RPMI7951 (cell line): ENCODE measurements at places on chromosomes 2 and 18. TPM values are rescaled to one million over a fixed set of nuclear protein-coding genes. Genes with fewer than 3 reads are reported as not detected.

MYOM1 gene
- total RNA-seq = 0.10 TPM in 1 of 2 replicates, not detected in the other

DNA sequence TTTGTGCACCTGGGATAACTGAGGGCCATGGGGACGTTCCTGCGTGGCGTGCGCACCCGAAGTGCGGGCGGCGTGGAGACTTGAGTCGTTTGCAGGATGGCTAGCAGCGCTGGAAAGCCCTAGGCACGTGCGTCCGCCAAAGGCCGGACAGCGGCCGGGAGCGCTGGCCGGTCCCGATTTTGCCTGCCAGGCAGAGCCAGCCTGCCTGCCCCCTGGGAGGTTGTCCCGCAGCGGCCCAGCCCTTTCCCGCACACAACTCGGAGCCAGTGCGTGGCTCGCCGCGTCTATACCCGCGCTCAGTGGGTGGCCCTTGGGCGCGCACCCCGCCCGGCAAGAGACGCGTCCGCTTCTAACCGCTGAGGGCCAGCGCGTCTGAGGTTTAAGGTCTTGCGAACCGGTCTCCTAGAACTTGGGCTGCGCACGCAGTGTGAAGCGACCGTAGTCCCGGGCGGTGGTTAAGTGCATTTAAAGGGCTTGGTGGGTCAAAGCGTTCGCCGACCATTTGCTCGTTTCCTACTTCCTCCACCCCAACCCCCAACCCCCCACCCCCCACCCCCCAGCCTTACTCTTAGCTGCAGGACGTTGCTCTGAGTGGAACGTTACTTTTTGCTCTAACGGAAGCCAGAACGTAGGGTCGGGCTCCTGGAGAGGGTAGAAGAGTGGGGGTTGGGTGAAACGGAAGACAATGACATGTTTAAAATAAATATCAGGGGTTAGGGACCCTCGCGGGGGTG, 627 bp downstream of the CDCA7 start:
- DNase-seq = peak; percentile 72

PPP1R1C gene
- total RNA-seq = 3.1 and 4.2 TPM in 2 replicates

GRCh38 chr2:203261326-203262159, 22.7 kb downstream of the CYP20A1 start:
- DNase-seq = no peak

- DNase-seq = peak; percentile 2
Observed at GRCh38 chr2:173441222-173441621, 86.5 kb downstream of the CDCA7 start.

NT5C1B gene
- total RNA-seq = not detected in 2 replicates

GRCh38 chr2:182280118-182280517, 146.7 kb downstream of the PDE1A start:
- no peak for DNase-seq

- DNase-seq = no peak
Observed at GRCh38 chr2:223044092-223044836, 7.7 kb upstream of the KCNE4 start.

C2orf78 gene
- total RNA-seq = not detected in 2 replicates

DNA sequence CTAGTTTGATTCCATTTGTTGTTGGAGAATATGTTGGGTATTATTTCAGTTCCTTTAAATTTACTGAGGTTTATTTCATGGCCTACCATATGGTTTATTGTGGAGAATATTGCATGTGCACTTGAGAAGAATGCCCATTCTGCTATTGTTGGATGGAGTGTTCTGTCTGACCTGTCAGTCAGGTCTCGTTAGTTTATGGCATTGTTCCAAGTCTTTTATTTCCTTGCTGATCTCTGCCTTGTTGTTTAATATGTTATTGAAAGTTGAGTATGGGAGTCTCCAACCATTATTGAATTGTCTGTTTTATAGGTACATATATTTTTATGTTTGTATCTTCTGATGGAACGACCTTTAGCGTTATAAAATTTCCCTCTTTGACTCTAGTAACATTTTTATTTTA, 86.3 kb downstream of the PTPN4 start:
- no peak for DNase-seq

RRM2 gene
- 134 and 144 TPM in 2 replicates for total RNA-seq

HOXD9 gene
- total RNA-seq = 1.4 TPM in 2 replicates

GRCh38 chr18:79389689-79390088, 6.0 kb upstream of the NFATC1 start:
- no peak for DNase-seq

TMEM169 gene
- 2.2 and 2.9 TPM in 2 replicates for total RNA-seq

LHCGR gene
- not detected in 2 replicates for total RNA-seq

- DNase-seq = peak; percentile 82
Observed at GRCh38 chr18:23237524-23238151, 102.4 kb downstream of the CABLES1 start.

GRCh38 chr2:10016802-10017258, 26.5 kb upstream of the KLF11 start:
- DNase-seq = no peak

DNA sequence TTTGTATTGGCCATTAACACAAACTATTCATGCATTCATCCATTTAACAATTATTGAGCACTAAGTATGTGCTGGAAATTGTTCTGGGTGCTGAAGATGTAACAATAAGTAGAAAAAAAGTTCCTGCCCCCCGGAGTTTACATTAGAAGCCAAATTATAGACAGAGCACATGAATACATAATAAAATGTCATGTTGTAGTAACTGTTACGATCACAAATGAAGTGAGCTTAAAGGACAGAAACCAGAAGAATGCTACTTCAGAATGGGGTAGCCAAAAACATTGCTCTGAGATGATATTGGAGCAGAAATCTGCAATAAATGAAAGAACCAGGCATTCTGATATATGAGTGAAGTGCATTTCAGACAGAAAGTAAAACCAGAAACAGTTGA, 256.0 kb upstream of the SETBP1 start:
- no peak for DNase-seq

COL4A3 gene
- 0.29 and 1.2 TPM in 2 replicates for total RNA-seq

GRCh38 chr2:83516503-83516902, 942.6 kb downstream of the SUCLG1 start:
- DNase-seq = no peak

DNA sequence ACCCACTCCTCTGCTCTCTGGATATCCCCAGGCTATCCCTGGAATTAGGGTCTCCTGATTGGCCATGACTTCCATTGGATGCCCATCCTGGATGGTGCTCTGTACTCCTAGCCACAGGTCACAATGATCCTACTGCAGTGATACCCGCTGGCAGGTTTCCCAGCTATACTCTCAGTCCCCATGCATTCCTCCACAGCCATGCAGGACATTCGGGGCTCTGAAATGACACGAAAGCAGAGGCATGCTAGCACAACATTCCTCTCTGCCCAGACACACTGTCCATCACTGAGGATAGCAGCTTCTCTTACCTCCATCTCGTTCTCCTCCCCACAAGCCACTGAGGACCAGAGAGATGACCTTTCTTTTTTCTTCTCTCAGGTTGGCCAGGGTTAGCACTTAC, 51.7 kb upstream of the SPATS2L start:
- DNase-seq = no peak

- DNase-seq = peak; percentile 44
Observed at GRCh38 chr2:231197706-231198290, 633 bp upstream of the ARMC9 start.

DNA sequence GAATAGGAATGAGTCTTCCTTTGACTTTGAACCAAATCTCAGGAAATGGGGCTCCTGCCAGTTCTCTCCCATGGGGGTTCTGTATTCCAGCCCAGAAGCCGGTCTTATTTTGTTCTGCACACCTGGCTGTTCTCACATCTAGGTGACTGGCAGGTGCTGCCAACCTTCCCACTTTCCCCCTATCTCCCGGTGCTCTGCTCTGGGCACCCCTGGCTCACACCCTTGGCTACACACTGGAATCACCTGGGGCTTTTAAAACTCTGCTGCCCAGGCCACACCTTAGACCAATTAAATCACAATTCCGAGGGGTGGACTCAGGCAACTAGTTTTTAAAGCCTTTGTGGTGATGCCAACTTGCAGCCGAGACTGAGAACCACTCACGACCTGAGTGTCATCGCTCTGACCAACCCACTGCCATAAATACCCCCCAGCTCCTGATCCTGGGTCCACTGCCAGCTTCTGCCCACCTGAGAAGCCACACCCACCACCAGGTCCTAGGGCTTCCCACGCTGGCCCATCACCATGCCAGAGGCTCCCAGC, 69.2 kb downstream of the KCNF1 start:
- DNase-seq = no peak

ACMSD gene
- not detected in 2 replicates for total RNA-seq
